Stimulated activated naive CD4-positive, alpha-beta T cell treated with Interleukin-2 at 50 U/mL for 16 hours (primary cell): ENCODE measurements at places on chromosomes 5 and 9.

GRCh38 chr9:110984890-110985437 is 53.3 kb downstream of the LPAR1 start:
- DNase-seq = no peak

GRCh38 chr9:111008158-111009075 is 29.9 kb downstream of the LPAR1 start:
- DNase-seq = no peak

GRCh38 chr9:114827641-114828302 is 21.9 kb upstream of the TNFSF15 start:
- DNase-seq = peak; percentile 3

GRCh38 chr5:67941614-67942401 is 273.7 kb upstream of the PIK3R1 start:
- DNase-seq = no peak

DNA sequence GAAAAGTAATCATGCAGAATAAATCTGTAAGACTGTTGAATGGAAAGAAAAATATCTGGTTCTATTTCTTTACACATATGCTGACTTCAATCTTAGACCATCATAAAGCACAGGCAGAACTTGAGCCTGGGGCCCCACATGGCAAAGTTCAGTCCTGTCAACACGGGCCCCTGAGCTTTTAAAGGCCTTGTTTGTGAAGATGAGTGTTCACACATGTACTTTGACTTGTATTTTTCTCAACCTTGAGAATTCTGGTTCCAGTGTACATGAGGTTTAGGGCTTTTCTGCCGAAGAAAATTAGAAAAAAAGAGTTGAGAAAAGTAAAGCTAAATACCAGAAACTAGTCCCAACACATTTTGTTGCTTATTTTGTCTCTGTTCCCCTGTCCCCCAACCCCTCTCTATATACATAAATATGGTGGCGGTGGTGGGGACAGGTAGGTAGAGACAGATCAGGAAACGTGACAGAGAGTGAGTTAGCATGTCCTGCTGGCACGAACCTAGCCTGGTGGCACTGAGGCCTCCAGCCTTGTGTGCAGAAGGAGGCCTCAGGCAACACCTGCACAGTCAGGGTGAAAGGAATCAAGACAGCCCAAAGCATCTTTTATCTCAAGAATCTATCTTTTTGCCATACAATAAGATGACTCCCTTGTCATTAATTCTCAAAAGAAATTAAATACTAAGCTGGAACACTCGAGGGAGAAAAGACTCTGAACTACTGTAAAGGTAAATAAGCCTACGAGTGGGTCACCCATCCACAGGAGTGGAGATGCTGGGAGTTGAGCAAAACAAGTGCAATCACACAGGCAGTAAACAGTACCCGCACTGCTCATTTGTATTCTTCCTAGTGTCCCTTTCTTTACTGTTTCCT is 22.9 kb downstream of the LIFR start:
- DNase-seq = no peak

DNA sequence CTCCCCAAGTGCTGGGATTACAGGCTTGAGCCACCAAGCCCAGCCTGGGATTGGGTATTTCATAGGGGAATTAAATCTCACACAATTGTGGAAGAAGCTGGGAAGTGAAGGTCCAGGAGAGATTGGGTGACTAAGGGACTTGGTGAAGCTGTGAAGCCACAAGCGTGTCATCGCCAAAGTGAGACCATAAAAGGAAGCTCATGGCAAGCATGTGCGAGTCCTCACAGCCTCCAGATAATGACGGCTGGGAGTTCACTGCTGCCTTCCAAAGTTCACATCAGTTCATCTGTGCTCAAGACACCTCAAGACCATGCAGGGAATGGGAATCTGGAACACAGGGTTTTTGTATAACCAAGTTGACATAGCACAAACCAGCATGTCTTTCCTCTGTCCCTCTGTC is 210.6 kb downstream of the MARCHF11 start:
- DNase-seq = no peak

DNA sequence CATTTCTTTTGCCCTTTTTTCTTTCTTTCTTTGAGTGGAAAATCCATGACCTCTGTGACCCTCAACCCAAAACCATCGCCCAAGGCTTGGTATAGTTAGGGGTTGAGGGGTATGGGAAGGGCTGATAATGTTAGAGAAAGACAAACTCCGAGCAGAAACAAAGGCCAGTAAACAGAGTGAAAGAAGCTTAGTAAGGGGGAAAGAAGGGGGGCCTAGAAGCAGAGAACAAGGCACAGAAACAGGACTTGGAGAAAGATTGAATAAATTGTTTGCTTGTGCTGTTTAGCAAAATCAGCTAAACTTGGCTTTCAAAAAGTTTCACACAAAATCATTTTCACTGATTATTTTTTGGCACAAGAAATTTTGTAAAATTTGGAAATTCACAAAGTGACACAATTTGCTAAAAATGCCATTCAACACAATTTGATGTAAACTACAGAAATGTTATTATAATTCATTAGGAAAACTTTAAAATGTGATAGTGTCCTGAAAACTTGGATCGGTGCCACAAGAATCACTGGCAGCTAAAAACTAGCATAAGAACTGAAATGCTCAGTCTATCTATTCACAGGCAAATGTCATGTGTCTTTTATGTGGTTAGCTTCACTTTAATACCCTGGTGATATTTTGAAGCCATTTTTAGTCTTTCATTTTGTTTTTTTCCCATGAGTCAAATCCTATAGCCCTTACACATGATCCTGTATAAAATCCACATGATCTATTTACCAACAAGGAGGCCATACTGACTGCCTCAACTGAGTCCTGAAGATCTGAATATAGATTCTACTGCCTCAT is 276.4 kb downstream of the NR2F1-AS1 start:
- DNase-seq = no peak

- DNase-seq = no peak
These were observed 315.6 kb downstream of the CETN3 start for GRCh38 chr5:90093751-90094485.

DNA sequence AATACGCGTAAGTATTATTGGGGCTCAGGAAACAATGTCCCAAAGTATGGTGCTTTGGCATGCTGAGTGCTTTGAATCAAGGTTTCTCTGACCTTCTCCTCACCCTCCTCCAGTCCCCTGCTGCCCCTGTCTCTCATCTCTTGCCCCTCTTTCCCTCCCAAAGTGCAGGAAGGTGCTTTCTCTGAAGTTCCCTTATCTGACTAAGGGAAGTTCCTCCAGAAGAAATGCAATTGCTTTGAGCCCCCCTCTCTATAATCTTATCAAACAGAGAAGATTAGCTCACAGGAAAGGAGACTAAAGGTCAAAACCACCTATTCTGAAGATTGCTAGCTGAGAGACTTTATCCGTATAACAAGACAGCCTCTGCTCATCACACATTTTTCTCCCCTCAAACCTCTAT is 288.1 kb downstream of the ARL15 start:
- DNase-seq = no peak

GRCh38 chr9:89223396-89223977 is 44.9 kb upstream of the SHC3 start:
- DNase-seq = no peak

- DNase-seq = no peak
These were observed 111.9 kb downstream of the ROR2 start for GRCh38 chr9:91837981-91838731.

DNA sequence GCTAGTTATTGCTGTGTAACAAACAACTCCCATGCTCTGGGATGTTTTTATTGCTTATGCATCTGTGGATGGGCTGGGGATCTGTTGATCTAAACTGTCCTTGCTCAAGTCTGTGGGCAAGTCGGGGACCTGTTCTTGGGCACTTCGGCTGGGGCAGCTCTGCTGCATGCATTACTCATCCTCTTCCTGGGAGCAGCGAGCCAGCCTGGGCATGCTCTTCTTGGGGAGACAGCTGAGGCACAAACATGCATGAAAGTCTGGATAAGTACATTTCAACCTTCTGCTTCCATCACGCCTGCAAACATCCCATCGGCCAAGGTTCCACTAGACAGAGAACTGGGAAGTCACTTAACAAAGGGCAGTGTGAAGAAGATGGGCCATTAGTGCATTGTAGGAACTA is 66.3 kb downstream of the ANKRD33B start:
- DNase-seq = no peak

- no peak for DNase-seq
These were observed 34.9 kb upstream of the FST start for GRCh38 chr5:53445569-53445968.

DNA sequence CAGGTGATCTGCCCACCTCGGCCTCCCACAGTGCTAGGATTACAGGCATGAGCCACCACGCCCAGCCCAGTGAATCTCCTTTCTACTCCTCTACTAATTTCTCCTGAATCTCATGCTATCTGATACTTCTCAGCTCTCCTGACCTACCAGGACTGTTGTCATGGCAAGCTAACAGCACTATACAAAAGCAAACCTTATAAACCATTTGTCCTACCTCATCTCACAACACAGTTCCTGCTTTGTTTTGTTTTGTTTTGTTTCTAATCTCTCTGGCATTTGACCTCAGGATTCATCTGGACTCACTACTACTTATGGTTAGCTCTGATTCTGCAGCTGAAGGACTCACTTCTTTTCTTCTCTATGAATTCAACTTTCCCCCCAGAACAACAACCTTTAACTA is 734.8 kb downstream of the TLE1 start:
- no peak for DNase-seq

DNA sequence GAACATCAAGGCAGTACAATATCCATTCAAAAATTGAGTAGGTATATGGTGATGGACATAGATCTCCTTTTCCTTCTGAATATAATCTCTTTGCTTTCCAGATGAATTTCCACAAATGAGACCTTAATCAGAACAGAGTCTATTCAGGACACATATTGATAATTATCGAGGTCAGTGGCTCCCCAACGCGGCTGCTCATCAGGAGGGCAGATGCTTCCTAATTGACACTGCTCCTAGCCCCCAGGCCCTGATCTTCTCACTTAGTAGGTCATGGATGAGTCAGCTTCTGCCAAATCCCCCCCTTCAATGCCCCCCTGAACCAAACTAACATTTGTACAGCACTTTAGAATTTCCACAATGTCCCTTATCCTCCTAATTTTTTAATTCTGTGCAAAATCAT is 51.6 kb downstream of the SEMA5A start:
- DNase-seq = no peak

DNA sequence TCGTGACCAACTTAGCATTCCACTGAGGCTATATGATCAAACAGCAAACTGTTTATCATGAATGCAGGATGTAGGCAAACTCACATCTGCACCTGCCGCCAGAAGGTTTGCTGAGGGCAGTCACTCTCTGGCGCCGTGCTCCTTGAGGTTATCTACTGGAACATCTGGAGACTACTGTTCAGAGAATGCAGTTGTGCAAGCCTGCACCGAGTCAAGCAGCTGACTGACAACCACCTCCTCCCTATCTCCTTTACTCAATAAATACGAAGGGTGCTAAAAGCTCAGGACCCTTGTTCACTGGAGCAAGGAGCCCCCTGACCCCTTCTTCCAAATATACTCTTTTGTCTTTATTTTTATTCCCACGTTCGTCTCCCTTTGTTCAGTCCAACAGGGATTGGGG is 27.1 kb downstream of the CCDC125 start:
- no peak for DNase-seq

GRCh38 chr5:172339264-172340180 is 56.0 kb upstream of the UBTD2 start:
- DNase-seq = no peak

- DNase-seq = no peak
These were observed 268.4 kb upstream of the PANK3 start for GRCh38 chr5:168847511-168848073.

DNA sequence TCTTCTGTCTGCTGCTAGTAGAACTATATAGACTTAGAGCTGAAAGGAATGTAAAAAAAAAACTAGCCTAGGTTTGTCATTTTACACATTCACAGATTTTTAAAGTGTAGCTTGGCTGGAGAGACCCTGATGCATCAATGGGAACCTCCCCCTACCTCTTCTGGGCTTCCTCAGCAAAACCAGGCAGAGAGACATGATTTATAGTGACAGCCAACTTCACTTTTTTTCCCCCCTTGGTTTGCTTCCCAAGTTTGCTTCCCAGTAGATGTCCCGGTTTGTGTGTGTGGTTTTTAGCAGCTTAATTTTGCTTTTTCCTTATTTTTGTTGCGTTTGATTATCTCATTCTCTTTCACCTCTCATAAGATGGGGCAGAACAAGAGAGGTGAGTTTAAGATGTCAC is 1.8 kb downstream of the OTULIN start:
- no peak for DNase-seq

DNA sequence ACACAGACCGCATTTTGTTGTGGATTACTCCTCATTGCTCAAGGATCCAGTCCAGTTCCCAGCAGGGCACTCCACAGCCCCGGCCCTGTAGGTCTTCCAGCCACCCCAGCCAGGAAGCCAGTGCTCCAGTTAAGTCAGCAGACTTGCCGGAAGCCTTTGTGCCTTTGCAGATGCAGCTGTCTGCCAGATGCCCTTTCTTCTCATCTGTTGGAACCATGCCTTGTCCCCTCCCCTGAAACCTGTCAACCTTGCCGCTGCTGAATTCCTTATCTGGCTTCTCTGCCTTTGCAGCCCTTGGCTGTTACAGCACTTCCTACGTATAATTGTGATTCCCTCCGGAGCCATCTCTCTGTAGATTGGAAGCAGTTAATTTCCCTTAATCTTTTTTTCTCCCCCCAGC is 28.4 kb downstream of the PSAT1 start:
- DNase-seq = no peak

DNA sequence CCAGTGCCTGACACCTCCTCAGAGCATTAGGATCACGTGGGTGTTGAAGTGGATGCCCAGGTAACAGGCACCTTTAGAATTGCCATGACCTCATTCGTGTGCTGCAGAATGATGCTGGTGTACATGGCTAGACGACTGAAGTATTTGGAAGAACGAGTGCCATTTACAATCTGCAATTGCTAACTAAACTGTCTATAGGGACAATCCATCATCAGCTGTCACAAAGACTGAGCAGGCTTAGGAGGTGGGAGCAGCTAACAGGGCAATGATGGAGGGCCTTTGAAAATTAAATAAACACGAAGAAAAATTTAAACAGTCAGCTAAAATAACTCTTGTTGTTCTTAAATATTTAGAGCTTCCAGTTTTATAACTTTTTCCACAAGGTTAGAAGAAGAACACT is 375.8 kb downstream of the GADD45G start:
- DNase-seq = no peak

GRCh38 chr5:74544811-74545210 is 95.7 kb downstream of the ENC1 start:
- DNase-seq = no peak

GRCh38 chr9:29063031-29063430 is 1489.8 kb upstream of the C9orf72 start:
- no peak for DNase-seq

- no peak for DNase-seq
These were observed 305.5 kb upstream of the CLINT1 start for GRCh38 chr5:158164296-158165047.

DNA sequence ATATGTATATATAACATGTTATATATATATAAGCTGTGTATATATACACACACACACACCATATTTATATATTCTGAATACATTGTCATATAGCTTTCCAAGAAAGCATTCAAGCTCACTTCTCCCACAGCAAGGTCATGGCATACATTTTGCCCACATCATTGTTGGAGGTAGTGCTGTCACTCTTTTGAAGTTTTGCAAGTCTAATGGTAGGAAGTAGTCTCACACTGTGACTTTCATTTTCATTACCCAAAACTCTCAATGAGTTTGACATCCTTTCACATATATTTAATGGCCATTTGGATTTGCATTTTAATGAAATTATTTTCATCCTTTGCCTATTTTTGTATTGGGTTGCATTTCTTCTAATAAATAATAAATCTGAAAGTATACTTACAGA is 59.8 kb upstream of the COX7C start:
- no peak for DNase-seq
